ENCODE measurements at places on chromosomes 3 and 15.

DNA sequence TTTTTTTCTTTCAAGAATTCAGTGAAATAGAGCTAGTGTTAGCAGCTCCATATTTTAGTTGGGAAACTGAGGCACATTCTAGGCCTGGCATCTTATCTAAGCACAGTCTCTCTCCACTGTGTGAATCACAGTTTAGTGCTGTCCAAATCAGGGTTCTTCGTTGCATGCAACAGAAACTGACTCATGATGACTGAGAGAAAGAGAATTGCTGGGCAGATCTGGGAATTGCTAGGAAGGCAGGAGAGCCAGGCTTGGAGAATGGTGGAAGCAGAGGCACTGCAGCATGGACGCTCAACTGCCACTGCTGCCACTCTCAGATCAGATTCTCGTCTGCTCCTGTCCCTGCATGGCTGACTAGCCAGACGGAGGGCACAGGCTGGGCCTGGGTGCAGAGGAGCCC is 40.7 kb upstream of the CHST2 start:
- peak; percentile 16 for DNase-seq

DNA sequence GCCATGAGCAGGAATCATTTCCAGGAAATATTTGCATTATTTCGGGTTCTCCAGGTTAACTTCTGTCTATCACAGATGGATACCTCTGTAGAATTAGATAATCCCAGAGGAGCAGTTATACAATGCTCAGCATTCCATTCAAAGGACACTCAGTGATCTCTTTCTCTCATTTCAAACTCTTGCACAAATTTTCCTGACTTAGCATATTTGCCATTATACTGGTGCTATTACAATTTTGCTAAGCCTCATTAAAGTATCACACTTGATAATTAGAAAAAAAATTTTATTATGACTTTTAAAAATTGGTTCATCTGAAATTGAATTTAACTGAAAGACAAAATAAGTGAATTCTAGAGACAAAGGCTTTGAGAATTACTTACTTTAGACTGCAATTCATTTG is 469.0 kb downstream of the EPHA3 start:
- no peak for DNase-seq

DNA sequence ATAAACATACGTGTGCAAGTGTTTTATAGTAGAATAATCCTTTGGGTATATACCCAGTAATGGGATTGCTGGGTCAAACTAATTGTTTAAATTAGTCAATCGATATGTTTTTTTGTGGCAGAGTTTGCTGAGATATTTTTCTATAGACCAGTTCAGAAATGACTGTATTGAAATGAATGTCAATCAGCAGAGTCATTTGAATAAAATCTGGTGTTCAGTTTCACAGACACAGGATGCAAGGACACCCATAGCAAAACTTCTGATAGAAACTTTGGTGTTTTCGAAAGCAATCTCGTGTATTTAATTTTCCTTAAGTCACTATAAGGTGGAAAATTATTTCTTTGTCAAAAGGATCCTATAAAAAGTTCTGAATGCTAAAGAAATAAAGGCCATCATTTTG is 434.4 kb downstream of the RAP2B start:
- DNase-seq: no peak

- no peak for DNase-seq
Measured at GRCh38 chr3:87002346-87002745, 11.4 kb upstream of the VGLL3 start.

- no peak for DNase-seq
Measured at GRCh38 chr3:13113346-13114330, 40.4 kb upstream of the IQSEC1 start.

- DNase-seq: no peak
Measured at GRCh38 chr15:67300266-67301025, 45.9 kb downstream of the IQCH start.

DNA sequence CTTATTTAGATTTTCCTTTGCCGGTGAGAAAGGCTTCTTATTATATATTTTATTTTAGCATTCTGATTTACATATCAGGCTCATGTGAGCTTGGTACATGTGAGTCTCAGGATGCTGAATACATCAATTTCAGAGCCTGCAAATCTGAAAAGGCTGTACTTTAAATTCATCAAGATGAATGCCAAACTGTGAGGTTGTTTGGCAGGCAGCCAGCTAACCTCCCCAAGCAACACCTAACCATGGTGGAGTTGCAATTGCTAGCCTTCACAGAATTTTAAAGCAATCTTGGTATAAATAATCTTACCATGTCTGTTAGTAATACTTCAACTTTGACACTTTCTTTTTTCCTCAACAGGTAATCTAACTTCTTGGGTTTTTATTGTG is 252.5 kb downstream of the CDIN1 start:
- no peak for DNase-seq

GRCh38 chr3:77189684-77190083 is 149.8 kb downstream of the ROBO2 start:
- no peak for DNase-seq

- DNase-seq: no peak
Measured at GRCh38 chr3:114933407-114933806, 213.7 kb downstream of the ZBTB20 start.

- DNase-seq: no peak
Measured at GRCh38 chr3:53211706-53212702, 43.8 kb downstream of the TKT start.

DNA sequence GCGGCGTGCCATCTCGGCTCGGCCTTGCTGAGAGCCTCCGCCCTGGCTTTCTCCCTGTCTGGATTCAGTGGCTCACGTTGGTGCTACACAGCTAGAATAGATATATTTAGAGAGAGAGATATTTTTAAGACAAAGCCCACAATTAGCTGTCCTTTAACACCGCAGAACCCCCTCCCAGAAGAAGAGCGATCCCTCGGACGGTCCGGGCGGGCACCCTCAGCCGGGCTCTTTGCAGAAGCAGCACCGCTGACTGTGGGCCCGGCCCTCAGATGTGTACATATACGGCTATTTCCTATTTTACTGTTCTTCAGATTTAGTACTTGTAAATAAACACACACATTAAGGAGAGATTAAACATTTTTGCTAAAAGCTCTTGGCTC is 54.1 kb downstream of the PLXNA1 start:
- no peak for DNase-seq

GRCh38 chr15:53837263-53837662 is 77.8 kb upstream of the WDR72 start:
- no peak for DNase-seq

GRCh38 chr3:189964623-189965332 is 155.9 kb downstream of the P3H2 start:
- DNase-seq: no peak

DNA sequence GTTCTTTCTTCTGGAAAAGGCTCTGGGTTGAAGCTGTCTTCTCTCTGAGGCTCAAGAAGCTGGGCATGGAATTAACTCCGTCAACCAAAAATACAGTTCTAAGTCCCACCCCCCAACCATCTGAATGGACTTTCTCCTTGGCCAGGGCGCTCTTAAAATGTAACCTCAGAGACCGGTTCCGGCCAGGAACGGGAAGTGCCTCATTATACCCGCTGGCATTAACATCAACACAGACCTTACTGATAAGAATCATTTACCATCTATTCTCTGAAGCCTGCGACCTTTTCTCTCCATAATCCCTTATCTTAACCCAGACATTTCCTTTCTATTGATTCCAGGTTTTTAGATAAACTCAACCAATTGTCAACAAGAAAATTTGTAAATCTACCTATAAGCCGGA is 64.7 kb downstream of the ATP1B3 start:
- DNase-seq: no peak

DNA sequence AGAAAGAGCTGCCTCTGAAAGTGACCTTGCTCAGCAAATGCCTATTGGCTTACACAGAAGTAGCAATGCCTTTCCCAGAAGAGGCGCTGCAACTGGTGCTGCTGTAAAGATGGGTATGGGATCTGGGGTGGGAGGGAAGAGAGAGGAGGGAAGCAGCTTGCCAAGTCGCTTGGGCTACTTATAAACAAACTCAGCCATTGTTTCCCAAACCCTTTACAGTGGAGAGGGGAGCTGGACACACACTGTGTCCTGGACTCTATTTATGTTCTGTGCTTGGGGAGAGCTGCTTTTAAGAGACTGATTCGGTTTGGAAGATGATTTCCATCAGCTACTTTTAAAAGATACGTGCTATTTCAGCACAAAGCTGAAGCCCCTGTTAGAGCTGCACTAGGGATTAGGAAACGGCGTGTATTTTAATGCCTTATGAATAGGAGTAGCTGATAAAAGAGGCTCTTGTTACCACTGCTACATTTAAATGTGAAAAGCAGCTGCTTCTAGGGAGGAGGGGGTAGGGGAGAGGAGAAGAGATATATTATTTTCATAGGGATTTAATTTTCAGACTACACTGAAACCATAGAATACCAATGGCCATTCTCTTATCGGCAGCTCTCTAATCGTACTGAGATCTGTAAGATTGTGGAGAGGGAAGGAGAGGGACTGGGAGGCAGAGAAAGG is 440.6 kb downstream of the MCTP2 start:
- no peak for DNase-seq

DNA sequence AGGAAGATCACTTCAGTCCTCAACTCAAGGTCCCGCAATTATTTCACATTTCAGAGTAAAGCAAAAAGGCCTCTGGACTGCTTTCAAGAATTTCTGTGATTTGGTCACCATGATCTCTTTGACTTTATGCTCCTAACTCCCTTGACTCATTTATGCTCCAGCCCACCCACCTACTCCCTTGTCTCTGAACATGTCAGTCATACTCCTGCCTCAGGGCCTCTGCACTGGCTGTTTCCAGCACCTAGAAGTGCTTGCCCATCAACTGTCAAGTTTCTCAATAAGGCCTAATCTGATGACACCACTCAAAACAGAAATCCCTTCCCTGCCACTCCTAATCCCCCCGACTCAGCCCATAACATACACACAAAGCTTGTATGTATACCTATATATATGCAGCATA is 36.1 kb upstream of the CSPG5 start:
- no peak for DNase-seq

Measured in fibroblast of upper back skin (primary cell).